ENCODE measurements at places on chromosomes 5 and 9.

DNA sequence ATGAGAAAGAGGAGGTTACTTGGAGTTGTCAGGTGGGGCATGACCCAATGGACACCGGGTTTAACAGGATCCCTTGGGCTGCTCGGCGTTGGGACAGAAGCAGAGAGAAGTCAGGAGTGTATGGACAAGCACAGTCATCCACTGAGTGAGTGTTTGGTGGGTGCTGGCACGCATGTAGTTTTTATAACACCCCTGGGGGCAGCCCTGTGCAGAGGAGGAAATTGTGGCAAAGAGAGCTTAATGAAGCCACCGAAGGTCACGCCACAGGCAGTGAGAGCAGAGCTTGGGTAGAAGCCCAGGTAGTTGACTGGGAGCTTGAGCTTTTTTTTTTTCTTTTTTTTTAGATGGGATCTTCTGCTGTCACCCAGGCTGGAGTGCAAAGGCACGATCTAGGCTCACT lies 43.2 kb upstream of the IER5L start:
- DNase-seq: no peak

- DNase-seq: no peak
Observed at GRCh38 chr9:113477661-113478060, 14.1 kb downstream of the RGS3 start.

DNA sequence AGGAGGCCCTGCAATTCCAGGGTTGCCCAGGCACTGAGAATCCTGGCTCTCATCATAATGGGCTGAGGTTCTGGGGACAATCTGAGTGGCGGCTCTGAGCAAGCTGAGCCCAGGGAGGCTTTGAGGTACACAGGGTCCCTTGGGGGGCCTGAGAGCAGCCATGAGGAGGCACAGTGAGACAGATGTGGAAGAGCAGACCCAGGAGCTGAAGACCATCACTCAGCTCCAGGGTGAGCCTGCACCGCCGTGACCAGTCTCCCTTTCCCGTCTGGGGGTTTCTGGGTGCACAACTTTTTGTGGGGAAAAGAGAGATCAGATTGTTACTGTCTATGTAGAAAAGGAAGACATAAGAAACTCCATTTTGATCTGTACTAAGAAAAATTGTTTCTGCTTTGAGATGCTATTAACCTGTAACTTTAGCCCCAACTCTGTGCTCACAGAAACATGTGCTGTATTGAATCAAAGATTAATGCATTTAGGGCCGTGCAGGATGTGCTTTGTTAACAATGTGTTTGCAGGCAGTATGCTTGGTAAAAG lies at the start of gene CCDC183:
CCDC183 (plus strand) TSS at position 101 of the 537 bp plus-strand sequence; CDS start at position 161, 60 bp downstream.
- DNase-seq: no peak

DNA sequence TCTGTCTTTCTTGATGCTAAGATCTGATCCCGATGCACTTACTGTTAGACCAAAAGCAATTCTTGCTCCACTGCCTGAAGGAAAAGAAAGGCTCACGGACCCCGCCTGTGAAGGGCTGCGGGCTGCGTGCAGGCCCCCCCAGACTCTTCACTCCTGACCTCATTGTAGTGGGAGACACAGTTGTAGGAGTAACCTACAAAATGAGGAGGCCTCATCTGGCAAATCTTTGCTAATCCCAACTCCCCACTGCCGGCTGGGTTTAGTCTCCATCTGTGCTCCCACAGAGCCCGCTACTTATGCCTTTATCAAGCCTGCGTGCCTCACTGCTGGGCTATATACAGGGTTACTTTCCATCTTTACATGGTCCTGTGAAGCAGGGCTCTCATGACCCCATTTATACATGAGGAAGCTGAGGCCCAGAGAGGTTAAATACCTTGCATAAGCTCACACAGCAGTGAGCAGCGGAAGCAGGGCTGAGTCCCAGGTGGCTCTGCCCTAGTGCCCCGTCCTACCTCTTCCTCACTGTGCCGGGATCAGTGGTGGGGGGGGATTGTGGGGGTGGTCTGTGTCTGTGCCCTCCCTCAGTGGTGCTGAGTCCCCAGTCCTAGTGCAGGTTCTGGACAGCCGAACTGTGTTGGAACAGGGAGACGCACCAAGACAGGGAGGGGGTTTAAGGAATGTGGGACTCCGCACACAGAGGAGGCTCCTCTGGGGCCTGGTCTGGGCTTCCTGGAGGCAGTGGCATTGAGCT lies 43.9 kb upstream of the RNF130 start:
- no peak for DNase-seq

DNA sequence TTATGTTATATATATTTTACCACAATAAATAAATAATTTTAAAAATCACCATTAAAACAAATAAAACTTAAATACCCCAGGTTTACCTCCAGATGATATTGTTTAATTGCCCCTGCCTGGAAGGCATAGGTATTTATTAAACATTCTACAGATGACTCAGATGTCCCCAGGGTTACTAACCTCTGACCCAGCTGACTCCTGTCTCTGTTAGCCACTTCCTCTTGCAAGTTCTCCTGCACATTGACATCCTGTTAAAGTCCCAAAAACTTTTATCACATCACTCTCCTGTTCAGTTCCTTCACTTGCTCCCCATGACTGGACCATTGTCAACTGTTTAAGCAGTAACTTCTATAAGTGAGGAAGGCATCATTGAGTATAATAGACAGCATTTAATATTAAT lies 37.0 kb upstream of the RAB3C start:
- DNase-seq: no peak

DNA sequence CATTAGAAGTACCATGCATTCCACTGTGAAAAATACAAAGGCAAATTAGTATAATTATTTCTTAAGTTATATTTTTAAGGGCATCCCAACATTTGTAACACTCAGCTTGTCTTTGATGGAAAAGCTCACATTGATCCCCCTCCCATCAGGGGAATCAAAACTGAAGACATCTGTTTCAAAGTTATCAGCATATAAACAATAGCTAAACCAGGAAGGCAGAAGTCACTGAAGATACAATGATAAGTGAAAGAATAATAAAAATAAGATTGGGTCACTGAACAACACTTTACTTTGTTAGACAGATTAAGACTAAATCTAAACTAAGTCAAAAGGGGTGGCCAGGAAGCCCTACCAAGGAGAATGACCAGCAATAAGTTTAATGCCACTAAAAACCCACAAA lies 801.9 kb upstream of the ACO1 start:
- DNase-seq: no peak

DNA sequence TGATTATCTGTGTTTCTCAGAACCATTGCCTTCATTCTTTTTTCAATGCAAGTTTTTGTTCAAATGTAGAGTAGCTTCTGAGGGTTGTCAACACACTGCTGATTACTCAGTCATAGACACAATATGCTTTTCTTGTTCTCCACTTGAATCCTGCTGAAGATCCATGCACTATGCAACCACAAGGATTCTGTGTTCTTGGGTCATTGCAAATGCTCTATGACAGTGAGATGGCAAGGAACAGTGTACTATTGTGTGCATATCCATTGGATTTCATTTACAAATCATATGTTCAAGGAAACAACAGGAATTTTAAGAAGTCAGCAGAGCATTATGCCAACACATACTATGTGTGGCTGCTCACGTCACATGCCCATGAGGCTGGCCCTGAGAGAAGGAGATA lies 1590.2 kb downstream of the EFNA5 start:
- DNase-seq: no peak

GRCh38 chr5:154203798-154204578 lies 13.5 kb downstream of the GALNT10 start:
- no peak for DNase-seq

DNA sequence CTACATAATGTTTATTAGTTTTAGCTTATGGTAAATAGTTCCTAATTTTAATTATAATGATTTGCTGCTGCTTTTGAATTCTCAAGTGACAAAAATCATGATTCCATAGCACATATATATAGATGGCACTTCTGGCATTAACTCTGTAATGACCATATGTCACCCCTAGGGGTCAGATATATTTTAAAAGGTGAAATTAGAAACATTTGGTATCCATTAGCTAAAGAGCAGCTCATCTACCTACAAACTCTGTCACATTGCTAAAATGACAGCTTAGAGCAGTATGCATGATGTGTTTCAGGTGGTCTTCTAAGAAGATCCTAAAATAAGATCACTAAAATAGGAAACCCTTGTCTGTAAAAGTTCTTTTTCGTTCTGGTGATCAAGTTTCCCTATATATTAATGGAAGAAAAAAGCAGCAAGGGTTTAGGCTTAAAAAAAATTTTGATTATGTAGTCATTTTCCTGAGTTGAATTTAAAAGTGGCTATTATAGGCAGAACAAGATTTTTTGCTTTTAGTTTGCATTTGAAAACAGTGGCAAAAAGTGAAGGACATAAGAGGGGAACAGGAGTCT lies 157.7 kb upstream of the POU5F2 start:
- DNase-seq: no peak

DNA sequence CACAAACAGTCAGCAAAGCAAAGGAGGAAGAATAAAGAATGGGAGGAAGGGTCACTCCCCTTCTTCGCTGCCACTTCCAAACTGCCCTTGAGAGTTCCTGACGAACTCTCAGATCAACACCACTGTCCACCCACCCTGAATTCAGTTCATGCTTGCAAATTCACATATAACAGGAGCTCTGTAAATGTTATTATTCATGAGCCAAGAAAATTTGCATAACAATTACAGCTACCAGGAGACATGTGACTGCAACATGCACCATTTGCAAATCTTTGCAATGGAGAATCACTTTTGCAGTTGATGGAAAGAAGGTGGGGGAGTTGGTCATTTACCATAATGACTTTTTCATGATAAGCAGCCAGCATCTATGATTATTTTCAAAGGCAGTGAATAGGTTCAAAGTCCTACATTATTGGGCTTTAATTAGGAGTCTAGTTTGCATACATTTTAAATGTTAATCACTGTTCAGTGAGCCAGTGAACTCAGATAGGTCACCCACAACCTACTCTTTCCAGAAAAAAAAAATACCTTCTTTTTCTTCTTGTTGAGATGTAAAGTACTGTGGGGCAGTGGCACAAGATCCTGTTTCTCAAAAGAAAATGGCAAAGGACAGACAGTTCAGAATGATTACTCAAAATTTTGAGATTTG lies 149.7 kb downstream of the CAAP1 start:
- no peak for DNase-seq

GRCh38 chr5:148999741-149000140 lies 63.1 kb downstream of the SH3TC2 start:
- DNase-seq: no peak

GRCh38 chr9:19785230-19785629 lies 3.6 kb downstream of the SLC24A2 start:
- DNase-seq: no peak
